ENCODE measurements at places on chromosomes 7 and 10.

DNA sequence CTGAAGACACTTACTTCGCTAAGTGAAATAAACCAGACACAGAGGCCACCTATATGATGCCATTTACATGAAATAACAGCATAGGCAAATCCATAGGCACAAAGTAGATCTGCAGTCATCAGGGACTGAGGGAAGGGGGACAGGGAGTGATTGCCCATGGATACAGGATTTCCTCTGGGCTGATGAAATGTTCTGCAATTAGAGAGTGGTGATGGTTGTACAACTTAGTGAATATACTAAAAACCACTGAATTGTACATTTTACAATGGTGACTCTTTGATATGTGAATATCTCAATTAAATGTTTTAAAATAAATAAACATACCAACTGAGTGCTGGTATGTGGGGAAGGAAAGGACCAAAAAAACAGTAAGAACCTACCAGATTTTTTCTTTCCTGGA lies 20.4 kb downstream of the PPA1 start:
- DNase-seq: no peak

DNA sequence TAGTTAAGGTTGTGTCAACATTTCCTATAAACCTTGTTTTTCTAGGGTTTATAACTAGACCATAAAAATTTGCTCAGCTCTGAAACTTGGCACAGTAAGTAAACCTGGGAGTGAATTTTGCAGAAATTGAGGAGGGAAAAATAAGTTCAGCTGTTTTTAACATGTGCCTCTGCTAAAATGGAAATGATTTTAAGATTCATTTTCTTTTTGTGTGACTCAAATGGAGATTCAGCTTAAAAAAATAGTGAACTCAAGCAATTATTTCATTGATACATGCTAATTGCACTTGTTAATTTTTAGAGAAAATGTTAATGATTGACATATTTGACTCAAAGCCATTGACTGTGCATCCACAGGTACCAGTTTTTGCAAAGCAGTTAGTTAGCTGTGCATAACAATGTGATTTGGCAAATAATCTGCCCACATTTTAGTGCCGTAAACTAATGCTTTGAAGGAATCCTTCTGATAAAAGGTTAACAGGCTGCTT lies 68.5 kb upstream of the ZNF438 start:
- no peak for DNase-seq

GRCh38 chr7:148791546-148791945 lies 92.5 kb downstream of the EZH2 start:
- no peak for DNase-seq

DNA sequence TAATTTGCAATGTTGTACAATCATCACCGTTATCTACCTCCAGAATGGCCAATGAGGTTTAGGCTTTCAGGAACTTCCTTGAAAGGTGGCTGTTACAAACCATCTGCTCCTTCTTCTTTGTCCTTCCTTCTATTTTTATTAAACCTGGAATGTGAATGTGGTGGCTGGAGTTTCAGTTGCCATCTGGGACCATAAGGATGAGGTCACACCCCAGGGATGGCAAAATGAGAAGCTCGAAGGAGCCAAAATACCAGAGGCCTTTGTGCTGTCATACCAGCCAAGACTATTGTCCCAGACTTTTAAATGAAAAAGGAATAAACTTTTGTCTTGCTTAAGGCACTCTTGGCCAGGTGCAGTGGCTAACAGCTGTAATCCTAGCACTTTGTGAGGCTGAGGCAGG lies 30.9 kb upstream of the LMTK2 start:
- DNase-seq: no peak

GRCh38 chr10:33279811-33280602 lies 54.5 kb downstream of the NRP1 start:
- peak; percentile 74 for DNase-seq

DNA sequence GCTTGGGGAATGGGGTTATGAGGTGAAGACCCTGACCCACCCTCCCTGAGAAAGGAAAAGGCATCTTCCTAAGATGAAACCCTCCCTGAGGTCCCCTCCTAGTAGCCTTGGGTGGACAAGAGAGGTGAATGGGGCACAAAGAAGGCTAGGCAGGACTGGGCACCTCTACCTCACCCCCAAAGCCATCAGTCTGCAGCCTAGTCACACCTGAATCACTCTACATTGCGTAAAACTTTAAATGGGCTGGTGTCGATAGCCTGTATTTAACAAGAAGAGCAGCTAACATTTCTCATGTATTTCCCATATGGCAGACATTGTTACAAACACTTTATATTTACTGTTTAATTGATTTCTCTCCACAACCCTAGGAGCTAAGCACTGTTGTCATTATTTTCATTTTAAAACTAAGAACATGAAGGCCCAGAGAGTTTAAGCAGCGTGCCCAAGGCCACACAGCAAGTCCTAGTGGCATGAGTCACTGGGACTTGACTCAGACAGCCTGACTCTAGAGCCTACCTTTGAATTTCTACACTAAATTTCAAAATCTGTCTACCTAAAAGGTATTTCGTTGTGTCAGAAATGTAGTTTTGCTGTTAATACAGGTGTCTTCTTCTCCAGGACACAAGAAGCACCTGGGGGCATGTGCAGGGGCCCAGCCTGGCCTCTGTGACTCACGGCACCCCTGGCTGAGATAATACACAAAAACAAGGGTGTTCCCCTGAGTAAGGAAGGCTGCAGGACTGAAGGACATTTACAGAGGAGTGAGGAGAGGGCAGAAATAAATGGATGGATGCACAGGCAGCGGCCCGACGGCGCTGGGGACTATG lies 3.4 kb downstream of the AOC1 start:
- no peak for DNase-seq

DNA sequence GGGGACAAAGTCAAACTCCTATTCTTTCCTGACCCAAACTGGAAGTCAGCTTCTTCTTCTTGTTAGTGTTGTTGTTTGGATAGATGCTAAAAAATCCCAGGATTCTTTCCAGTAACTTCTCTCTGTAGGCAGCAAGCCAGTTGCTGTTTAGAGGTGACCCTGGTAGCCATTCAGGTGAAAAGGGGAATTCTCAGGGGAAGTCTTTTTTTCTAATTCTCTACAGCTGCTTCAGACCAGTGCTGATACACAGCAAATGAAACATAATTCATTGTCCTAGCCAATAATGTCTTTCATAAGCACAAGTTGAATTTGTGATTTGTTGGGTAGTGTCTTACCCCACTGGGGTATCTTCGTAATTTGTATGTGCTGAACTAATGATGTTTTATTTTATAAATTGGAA lies 357.3 kb downstream of the BBS9 start:
- no peak for DNase-seq

DNA sequence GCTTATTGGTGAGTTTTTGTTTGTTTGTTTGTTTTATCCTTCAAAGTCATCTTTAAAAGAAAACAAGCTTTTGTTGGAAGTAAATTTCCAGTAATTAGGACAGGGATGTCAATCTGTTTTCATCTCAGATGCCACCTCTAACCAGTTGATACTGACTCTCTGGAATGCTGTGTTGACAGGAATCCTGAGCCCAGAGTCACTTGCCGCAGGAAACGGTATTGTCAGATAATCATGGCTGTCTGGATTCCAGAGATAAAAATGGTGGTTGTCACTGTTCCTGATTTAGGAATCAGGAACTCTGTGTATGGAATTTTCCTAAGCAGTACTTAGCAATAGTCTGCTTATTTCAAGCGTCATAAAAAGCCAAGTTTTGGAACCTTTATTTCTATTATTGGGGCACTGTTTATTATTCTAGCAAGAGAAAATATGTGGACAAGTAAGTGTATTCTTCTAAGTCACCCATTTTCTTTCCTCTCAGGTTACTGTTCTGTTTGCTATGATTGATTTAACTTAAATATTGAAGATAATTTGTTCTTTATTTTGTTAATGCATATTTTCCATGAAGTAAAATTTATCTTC lies 39.2 kb downstream of the CDC123 start:
- no peak for DNase-seq

GRCh38 chr7:90595342-90595800 lies 750 bp upstream of the CDK14 start:
- DNase-seq: no peak

DNA sequence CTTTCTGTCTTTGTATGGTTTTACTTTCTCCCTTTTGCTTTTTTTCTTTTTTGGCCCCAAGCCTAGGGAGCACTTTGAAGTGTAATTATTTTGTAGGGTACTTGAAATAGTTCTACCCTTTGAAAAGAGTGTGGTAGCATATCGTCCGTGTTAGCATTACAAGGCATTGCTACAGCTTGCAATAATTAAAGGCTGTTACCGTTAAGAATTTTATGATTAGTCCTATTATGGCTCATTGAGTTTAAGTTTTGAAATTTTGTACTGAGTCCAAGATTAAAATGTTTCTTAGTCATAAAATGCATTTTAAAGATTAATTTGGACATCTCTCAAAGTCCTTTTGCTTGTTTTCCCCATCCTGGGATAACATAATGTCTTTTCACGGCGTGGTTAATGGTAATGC lies 490.0 kb upstream of the LRRN3 start:
- DNase-seq: no peak

All from fibroblast of skin of left quadriceps (primary cell).